Activated CD8-positive, alpha-beta T cell treated with anti-CD3 and anti-CD28 coated beads for 36 hours (primary cell): ENCODE measurements at places on chromosomes 5 and 9. TPM values are rescaled to one million over a fixed set of nuclear protein-coding genes. Genes with fewer than 3 reads are reported as not detected.

- peaks cover 2% of the 10 kb centered on the region for H3K27me3 ChIP-seq
- H3K4me1 ChIP-seq, result no peaks in the 10 kb centered on the region
- no peak overlapping the region for H3K4me3 ChIP-seq
- no peak overlapping the region for H3K27ac ChIP-seq
- H3K36me3 ChIP-seq, result no peaks in the 10 kb centered on the region
Observed at GRCh38 chr5:178389026-178389729, 156.6 kb upstream of the PHYKPL start.

DNA sequence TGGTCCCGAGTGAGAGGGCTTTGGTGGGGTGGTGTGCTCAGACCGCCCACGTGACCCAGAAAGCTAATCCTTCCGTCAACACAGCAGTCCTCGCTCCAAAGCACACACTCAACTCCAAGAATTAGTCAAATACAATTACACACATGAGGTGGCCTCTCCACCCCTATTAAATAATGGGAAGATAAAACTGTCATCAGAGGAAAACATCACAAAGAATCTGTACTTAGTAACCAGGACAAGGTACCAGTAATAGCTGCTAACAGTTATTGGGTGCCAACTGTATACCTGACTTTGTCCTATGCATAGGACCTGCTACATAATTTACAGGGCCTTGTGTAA is 222.8 kb downstream of the HSPA4 start:
- H3K4me1 ChIP-seq, result no peaks in the 10 kb centered on the region
- DNase-seq, result no peak
- H3K4me3 ChIP-seq, result no peak overlapping the region
- H3K36me3 ChIP-seq, result no peaks in the 10 kb centered on the region
- no peak overlapping the region for H3K27ac ChIP-seq

DNA sequence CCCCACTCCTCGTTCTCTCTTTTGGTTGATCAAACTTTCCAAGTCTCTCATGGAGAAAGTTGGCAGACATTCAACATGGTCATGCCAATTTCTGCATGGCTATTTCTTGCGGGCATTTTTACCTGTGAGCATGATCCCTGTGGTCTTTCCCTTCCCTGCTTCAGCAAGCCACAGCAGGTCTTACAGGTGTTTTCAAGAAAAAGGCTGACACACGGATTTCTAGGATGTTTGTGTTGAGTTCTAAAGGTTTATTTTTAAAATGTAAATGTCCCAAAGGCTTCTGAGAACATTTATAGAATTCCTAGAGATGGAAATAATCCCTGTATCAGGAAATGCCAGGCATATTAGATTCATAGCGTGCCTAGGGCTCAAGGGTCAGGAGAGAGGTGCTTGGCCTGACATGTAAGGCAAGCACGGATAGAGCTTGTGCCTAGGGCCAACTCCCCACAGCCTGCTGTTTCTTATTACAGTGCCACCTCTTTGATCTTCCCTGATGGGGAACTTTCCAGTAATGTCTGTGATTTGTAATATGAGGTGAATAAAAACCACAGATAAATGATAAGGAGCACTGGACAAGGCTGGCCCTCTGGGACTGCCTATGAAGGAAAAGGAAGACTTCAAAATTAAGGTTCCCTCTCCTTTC is 79.8 kb downstream of the MUSK start:
- no peak for DNase-seq
- H3K27me3 ChIP-seq, result no peaks in the 10 kb centered on the region
- no peak overlapping the region for H3K27ac ChIP-seq
- H3K36me3 ChIP-seq, result no peaks in the 10 kb centered on the region

GRCh38 chr5:134738963-134739661 is 764 bp downstream of the CAMLG start:
- peak overlapping the region; percentile 91 for H3K4me3 ChIP-seq
- H3K27me3 ChIP-seq, result no peaks in the 10 kb centered on the region

DNA sequence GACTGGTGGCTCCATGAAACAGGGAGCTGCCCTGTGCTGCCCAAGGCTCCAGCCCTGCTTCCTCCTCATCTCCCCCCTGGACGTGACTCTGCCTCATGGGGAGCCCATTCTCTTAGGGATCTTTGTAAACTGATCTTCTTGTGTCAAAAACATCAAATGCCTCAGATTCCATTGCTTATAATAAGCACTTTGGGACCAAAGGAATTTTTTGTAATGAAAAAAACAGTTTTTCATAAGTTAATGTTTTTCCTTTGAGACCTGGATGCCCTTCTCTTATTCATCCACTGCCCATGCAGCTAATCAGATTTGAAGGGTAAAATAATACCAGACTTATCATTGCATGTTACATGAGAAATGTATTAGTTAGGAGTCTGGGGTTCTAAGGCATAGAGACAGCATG is 41.7 kb downstream of the PALM2AKAP2 start:
- no peak overlapping the region for H3K27ac ChIP-seq
- DNase-seq, result no peak
- H3K36me3 ChIP-seq, result no peaks in the 10 kb centered on the region

- H3K4me1 ChIP-seq, result no peaks in the 10 kb centered on the region
- DNase-seq, result no peak
- peaks cover 13% of the 10 kb centered on the region for H3K27me3 ChIP-seq
- H3K36me3 ChIP-seq, result no peaks in the 10 kb centered on the region
Observed at GRCh38 chr9:115415450-115415849, 297.5 kb upstream of the TNC start.

- no peak for DNase-seq
- H3K36me3 ChIP-seq, result no peaks in the 10 kb centered on the region
- H3K4me1 ChIP-seq, result no peaks in the 10 kb centered on the region
- H3K27me3 ChIP-seq, result peaks cover 13% of the 10 kb centered on the region
- no peak overlapping the region for H3K27ac ChIP-seq
- no peak overlapping the region for H3K4me3 ChIP-seq
Observed at GRCh38 chr5:72438141-72438540, 69.1 kb downstream of the ZNF366 start.

GRCh38 chr5:5353681-5354080 is 68.8 kb upstream of the ICE1 start:
- no peaks in the 10 kb centered on the region for H3K36me3 ChIP-seq
- H3K4me3 ChIP-seq, result no peak overlapping the region
- no peaks in the 10 kb centered on the region for H3K27me3 ChIP-seq
- H3K27ac ChIP-seq, result no peak overlapping the region

GRCh38 chr5:150258130-150258529 is 31.4 kb downstream of the CAMK2A start:
- H3K27me3 ChIP-seq, result peaks cover 2% of the 10 kb centered on the region
- peak; percentile 11 for DNase-seq
- no peaks in the 10 kb centered on the region for H3K4me1 ChIP-seq
- no peak overlapping the region for H3K4me3 ChIP-seq
- H3K27ac ChIP-seq, result no peak overlapping the region
- no peaks in the 10 kb centered on the region for H3K36me3 ChIP-seq

- DNase-seq, result no peak
- no peak overlapping the region for H3K27ac ChIP-seq
Observed at GRCh38 chr5:165201771-165202518, 1696.5 kb downstream of the MAT2B start.

GRCh38 chr9:129007766-129008468 is 20.2 kb downstream of the SH3GLB2 start:
- no peak overlapping the region for H3K4me3 ChIP-seq
- H3K27me3 ChIP-seq, result no peaks in the 10 kb centered on the region
- H3K4me1 ChIP-seq, result no peaks in the 10 kb centered on the region
- DNase-seq, result no peak
- H3K27ac ChIP-seq, result no peak overlapping the region

DNA sequence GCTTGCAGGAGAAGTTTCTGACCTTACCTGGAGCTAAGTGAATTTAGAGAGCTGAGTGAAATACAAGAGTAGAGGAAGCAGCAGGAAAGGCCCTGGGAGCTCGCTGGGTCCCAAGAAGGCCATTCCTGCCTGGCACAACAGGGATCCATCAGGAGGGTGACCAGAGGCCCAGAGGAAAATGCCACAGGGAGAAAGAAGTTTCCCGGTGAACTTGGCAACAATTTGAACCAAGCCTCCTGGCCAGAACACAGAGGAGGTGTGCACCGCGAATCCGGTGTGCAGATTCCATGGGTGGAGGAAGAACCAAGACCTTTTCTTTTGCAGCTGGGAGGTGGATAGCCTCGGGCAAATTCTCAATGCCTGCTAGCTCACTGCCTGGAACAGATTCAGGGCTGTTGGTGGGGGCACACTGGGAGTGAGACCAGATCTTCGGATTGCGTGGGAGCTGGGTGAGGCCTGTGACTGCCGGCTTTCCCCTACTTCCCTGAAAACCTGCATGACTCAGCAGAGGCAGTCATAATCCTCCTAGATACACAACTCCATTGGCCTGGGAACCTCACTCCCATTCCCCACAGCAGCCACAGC is 1850.9 kb upstream of the NUDT12 start:
- no peak for DNase-seq
- H3K4me1 ChIP-seq, result no peaks in the 10 kb centered on the region
- H3K27ac ChIP-seq, result no peak overlapping the region

GRCh38 chr5:180804129-180804618 is 1.6 kb upstream of the MGAT1 start:
- peaks cover 82% of the 10 kb centered on the region for H3K36me3 ChIP-seq
- H3K27me3 ChIP-seq, result no peaks in the 10 kb centered on the region
- H3K4me3 ChIP-seq, result peak overlapping the region; percentile 88
- peak; percentile 55 for DNase-seq
- peaks cover 60% of the 10 kb centered on the region for H3K4me1 ChIP-seq
- peak overlapping the region; percentile 99 for H3K27ac ChIP-seq

DNA sequence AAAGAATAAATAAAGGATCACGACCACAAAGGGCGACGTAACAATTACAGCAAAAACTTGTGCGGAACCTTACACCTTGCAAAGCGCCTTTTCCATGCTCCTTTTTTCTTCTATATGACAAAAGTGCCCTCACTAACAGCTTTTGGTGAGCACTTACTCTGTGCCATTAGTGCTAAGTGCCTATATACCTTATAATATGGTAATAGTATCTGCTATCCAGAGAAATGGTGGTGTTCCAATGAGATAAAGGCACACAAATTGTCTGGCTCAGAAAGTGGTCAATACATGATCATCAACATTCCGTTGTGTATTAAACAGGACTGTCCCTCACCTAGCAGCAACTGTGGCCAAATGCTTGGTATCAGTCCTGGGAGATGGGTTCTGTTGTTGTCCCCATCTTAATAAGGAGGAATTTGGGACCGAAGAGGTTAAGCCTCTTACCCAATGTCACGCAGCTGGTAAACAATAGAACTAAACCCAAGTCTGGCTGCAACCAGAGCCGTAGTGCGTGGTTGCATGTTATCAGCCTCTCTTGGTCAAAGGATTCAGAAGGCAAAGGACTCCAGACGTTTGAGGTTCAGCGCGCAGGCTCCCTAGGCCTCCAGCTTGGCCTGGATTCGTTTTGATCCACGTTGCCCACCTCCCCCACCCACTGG is 564 bp upstream of the TOR2A start:
- H3K27ac ChIP-seq, result peak overlapping the region; percentile 86
- peaks cover 15% of the 10 kb centered on the region for H3K4me1 ChIP-seq
- no peak for DNase-seq
- peaks cover 2% of the 10 kb centered on the region for H3K36me3 ChIP-seq

DNA sequence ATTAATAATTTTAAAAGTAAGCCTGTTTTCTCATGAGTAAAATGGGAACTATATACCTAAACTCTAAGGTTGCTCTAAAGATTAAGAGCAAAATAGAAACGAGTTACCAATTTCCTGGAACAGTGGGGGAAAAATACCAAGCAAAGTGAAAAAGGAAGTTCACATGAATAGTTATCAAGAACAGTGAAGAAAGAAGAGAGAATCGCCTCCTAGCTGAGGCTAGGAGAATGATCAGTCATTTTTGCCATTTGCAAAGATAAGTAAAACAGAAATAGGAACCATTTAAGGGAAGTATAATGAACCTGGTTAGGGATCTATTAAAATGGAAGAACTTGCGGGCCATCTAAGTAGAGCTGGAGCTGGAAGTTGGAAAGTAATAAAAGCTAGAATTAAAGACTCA is 50.7 kb downstream of the P4HA2 start:
- peak overlapping the region; percentile 81 for H3K27ac ChIP-seq
- no peak for DNase-seq
- no peaks in the 10 kb centered on the region for H3K36me3 ChIP-seq

- H3K4me1 ChIP-seq, result no peaks in the 10 kb centered on the region
- H3K4me3 ChIP-seq, result no peak overlapping the region
- no peaks in the 10 kb centered on the region for H3K36me3 ChIP-seq
- H3K27me3 ChIP-seq, result peaks cover 3% of the 10 kb centered on the region
- DNase-seq, result no peak
Observed at GRCh38 chr5:90982576-90982975, 400.5 kb downstream of the ARRDC3 start.

DNA sequence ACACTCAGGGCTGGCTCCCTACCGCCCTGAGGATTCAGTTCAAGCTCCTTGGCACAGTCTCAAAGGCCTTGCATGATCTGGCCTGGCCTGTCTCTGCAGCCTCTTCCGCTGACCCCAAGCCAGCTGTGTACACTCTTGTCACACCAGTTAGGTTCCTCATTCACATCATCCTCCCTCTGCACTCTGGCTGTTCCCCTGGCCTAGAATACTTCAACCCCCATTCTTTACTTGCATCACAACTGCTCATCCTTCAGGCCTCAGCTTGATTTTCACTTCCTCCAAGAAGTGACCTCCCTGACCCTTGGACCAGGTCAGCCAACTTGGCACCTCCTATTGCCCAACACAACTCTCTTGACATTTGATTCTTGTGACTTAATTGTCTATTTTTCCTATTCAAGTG is 18.9 kb upstream of the PFDN1 start:
- no peaks in the 10 kb centered on the region for H3K36me3 ChIP-seq
- H3K4me1 ChIP-seq, result peaks cover 7% of the 10 kb centered on the region
- DNase-seq, result no peak
- no peaks in the 10 kb centered on the region for H3K27me3 ChIP-seq
- no peak overlapping the region for H3K4me3 ChIP-seq

GRCh38 chr5:175590471-175590881 is 67.4 kb upstream of the HRH2 start:
- H3K27me3 ChIP-seq, result no peaks in the 10 kb centered on the region
- DNase-seq, result no peak
- H3K4me1 ChIP-seq, result no peaks in the 10 kb centered on the region

- no peak for DNase-seq
- no peaks in the 10 kb centered on the region for H3K36me3 ChIP-seq
- no peaks in the 10 kb centered on the region for H3K4me1 ChIP-seq
- H3K27ac ChIP-seq, result no peak overlapping the region
- peaks cover 22% of the 10 kb centered on the region for H3K27me3 ChIP-seq
Observed at GRCh38 chr5:149001162-149001561, 61.7 kb downstream of the SH3TC2 start.

The NTNG2 gene
- total RNA-seq, result 2.4 TPM

The RAD50 gene
- total RNA-seq, result 46.4 TPM

The DNM1 gene
- total RNA-seq, result 0.36 TPM

The NR5A1 gene
- total RNA-seq, result not detected

The NPR3 gene
- 0.16 TPM for total RNA-seq

The LRRC19 gene
- not detected for total RNA-seq

The SLC36A3 gene
- not detected for total RNA-seq

The FST gene
- 0.16 TPM for total RNA-seq
